Panc1 (cell line): ENCODE measurements at places on chromosomes 11 and 22. TPM values are rescaled to one million over a fixed set of nuclear protein-coding genes. Genes with fewer than 3 reads are reported as not detected.

MISFA gene
- 5.0 TPM for total RNA-seq

FADD gene
- total RNA-seq, result 47.3 TPM

KRTAP5-11 gene
- total RNA-seq, result not detected

OR52N5 gene
- total RNA-seq, result not detected

VSIG10L2 gene
- total RNA-seq, result not detected

SCN3B gene
- 0.10 TPM for total RNA-seq

OR8D1 gene
- not detected for total RNA-seq

SPI1 gene
- total RNA-seq, result 0.31 TPM

CARD16 gene
- not detected for total RNA-seq

CAPN5 gene
- total RNA-seq, result 17.3 TPM

OR10G4 gene
- not detected for total RNA-seq

TRIM29 gene
- 0.64 TPM for total RNA-seq

NXPE2 gene
- total RNA-seq, result not detected

RBMXL2 gene
- total RNA-seq, result 0.10 TPM

C22orf15 gene
- not detected for total RNA-seq

TRIM51 gene
- not detected for total RNA-seq

MOGAT2 gene
- 0.08 TPM for total RNA-seq

NRGN gene
- 5.7 TPM for total RNA-seq

ABTB2 gene
- 22.7 TPM for total RNA-seq

DDX25 gene
- 0.15 TPM for total RNA-seq

SLC1A2 gene
- 0.21 TPM for total RNA-seq

C22orf42 gene
- total RNA-seq, result not detected

CECR2 gene
- total RNA-seq, result 3.6 TPM

RFPL2 gene
- not detected for total RNA-seq

FHIP1B gene
- total RNA-seq, result 42.8 TPM
